OCI-LY7 (cell line): ENCODE measurements at places on chromosomes 11 and 22.

DNA sequence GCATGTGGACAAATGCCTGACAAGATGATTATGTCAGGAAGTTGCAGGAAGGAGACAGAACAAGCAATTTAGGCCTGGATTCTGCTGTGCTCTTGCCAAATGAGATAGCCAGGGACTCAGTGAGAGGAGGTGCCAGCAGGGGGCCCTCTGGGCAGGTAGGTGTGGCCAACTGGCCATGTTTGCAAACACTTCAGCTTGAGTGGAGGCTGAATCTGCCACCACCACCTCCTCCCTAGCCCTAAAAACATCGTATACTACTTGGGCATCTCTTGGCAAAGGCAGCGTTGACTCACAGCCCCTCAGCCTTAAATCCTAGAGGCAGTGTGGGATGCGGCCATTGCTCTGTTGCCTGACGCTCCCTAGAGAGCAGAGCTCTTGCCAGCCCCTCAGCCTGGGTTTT, 95.1 kb upstream of the PLET1 start:
- DNase-seq = no peak

DNA sequence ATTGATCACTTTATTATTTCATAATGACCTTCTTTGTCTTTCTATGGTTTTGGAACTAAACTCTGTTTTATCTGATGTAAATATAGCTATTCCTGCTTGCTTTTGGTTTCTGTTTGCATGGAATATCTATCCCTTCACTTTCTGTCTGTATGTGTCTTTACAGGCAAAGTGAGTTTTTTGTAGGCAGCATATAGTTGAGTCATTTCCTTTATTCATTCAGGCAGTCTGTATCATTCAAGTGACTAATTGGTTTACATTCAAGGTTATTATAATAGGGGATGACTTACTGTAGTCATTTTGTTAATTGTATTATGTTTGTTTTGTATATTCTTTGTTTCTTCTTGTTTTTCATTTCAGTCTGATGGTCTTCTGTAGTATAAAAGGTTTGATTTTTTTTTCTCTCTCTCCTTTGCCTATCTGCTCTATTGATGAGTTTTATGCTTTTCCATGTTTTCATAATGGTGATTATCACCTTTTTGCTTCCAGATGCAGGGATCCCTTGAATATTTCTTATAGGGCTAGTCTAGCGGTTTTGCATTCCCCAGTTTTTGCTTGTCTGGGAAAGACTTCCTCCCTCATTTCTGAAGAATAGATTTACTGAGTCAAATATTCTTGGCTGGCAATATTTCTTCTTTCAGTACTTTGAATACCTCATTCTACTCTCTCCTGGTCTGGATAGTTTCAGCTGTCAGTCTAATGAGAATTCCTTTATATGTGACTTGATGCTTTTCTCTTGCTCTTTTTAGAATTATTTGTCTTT, 50.4 kb downstream of the GDPD4 start:
- DNase-seq = no peak

DNA sequence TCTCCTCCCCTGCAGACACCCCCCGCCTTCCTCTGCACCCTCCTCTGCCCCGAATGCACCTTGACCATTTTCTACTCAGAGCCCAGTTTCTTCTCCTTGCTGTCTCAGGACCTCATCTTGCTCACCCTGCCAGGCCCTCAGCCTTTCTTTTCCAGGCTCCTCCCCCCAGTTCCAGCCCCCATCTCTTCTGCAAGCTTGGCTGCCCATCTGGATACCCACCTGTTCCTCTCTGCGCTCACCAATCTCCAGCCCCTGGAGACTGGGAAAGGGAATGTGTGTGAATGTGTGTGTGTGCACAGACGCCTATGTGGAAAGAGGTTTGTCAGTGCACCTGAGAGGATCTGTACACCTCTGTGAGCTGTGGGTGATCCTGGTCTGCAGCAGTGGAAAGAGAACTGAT, 36.4 kb downstream of the SLC22A12 start:
- DNase-seq = no peak

DNA sequence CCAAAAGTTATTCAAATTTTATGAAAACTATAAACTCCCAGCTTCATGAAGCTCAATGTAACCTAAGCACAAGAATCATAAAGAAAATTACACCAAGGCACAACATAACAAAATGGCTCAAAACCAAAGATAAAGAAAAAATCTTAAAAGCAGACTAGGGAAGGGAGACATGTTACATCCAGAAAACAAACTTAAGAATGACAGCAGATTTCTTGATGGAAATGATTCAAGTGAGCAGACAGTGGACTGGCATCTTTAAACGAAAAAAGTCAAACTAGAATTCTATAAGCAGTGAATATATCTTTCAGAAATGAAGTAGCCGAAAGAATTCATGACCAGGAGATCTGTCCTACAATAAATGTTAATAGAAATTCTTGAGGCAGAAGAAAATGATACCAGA, 75.6 kb downstream of the SHANK2 start:
- no peak for DNase-seq

- DNase-seq = no peak
Observed at GRCh38 chr22:45885941-45886395, 91.0 kb downstream of the WNT7B start.

DNA sequence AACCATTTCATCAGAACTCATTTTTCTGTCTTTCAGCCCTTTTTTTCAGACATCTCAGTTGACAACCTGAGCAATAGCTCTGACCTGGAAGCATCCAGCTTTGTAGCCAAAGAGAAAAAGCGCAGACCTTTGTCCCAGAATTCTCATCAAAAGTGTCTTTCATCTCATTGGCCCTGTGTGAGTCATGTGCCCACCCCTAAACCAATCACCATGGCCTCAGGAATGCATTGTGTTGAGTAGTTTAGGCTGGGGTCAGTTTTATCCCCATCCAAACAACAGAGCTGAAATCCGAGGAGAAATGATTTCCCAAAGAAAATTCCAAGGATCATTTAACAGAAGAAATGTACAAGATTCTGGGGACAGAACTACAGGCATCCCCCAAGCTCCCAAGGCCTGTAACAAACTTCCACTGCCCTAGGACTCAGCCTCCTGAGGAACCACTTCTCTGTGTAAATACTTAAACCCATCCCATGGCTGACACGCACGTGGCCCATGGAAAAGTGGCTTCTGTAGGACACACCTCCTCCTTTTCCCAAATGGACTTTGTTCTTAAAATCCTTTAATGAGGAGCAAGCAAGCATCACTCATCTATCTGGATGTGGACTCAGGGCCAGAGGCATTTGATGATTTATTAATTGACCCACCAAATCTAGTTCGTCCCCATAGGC, 429.0 kb downstream of the SOX6 start:
- DNase-seq = no peak

- DNase-seq = peak; percentile 75
Observed at GRCh38 chr11:3808861-3809623, 682 bp downstream of the PGAP2 start.

DNA sequence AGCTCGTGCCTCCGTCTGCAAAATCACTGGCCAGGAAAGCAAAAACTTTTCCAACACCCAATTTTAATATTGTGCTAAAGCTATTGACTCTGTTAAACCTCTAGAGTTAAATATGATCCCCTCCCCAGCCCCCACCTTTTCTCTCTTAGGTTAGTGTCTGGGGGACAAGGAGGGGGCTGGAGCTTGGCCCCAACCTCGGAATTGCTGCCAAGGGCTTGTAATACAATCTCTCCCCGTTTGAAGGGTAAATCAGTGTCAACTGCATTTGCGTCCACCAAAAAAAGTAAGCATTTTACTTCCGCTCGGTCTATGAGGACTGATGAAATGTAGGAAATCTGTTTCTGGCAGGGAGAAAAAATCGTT, at the start of gene GAS2:
Gene GAS2, plus strand, starts transcription at position 287 of the 363 bp plus-strand sequence. CDS start 8,259 bp downstream, outside the sequence.
- no peak for DNase-seq

DNA sequence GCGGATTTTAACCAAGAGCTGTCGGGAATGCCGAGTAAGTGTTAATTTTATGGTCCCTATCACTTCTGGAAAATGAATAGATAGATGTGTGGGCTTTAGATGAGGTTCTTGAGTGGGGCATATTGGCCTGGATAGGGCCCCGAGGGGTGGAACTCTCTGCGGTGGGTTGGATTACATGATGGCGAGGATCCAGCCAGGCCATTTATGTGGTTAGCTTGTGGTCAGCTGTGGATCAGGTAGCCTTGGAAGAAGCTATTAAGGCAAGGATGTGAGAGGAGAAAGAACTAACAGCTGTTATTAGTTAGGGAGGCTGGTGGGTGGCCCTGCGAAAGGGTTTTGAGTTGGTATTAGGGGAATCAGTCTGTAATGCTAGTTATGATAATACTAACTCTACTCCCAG, 268.4 kb downstream of the NELL1 start:
- no peak for DNase-seq

- DNase-seq = peak; percentile 73
Observed at GRCh38 chr11:120929664-120930154, 94.2 kb upstream of the TBCEL start.

DNA sequence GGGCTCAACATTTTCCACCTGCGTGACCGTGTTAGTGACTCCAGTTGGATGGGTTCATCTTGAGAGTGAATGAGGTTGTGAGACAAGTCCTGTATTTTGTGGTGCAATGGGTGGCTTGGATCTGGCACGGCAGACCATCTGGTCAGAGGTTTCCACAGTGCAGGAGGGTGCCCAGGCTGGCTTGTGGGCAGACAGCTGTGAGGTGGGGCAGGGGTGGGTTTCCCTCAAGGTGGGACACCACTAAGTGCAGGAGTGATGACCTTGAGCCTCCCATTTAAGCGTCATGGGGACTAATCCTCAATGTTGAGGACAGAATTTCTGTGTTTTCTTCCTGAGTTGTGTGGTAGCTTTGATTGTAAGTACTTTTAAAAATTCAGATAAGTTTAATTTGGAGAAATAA, 220.6 kb downstream of the TBC1D22A start:
- DNase-seq = no peak

- DNase-seq = no peak
Observed at GRCh38 chr11:108672113-108672512, 7.2 kb downstream of the DDX10 start.

DNA sequence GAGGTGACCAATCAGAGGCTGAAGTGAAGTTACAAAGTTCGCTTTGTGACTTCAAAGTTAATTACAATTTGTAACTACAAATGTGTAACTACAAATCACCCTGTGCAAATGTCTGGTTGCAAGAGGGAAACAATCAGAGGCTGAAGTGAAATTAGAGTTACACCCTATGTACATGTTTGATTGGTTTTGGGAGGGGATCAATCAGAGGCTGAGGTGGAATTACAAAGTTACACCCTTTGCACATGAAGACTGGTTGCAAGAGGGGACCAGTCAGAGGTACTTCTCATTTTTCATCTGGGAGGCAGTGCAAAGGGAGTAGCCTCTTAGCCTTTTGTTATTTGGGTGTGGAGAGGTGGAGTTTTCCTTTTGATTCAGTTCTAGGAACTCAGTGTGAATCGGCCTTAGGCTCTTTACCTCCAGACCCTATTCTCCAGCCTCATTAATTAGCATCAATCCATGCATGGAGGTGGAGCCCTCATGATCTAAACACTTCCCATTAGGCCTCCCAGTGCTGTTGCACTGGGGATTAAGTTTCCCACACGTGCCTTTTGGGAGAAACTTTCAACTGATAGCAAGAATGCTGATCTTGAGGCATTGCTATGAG, 291.3 kb upstream of the MTNR1B start:
- DNase-seq = no peak

DNA sequence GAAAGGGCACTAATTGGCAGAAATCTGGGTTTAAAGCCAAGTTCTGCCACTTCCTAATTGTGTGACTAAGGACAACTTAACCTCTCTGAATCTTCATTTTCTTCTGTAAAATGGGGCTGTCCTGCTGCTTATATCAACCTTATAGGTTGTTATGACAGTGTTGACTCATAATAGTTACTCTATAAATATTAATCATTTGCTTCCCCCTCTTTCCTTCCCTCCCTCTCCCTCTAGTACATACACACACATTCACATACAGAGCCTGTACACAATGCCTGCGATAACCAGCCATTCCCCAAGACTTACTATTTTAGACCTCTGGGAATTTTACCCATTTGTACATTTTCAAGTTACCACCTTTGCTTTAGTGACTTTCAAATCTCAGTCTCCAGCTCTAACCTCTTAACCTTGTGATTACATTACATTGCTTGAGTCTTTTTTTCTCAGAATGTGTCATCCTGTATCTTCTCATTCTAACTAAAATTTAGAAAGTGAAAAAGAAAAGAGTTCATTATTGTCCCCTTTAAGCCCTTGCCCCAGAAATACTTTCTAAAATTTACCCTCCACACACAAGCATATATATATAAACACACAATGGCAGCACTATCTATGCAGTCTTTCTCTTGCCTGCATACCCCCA, 31.9 kb downstream of the GDPD4 start:
- DNase-seq = no peak

DNA sequence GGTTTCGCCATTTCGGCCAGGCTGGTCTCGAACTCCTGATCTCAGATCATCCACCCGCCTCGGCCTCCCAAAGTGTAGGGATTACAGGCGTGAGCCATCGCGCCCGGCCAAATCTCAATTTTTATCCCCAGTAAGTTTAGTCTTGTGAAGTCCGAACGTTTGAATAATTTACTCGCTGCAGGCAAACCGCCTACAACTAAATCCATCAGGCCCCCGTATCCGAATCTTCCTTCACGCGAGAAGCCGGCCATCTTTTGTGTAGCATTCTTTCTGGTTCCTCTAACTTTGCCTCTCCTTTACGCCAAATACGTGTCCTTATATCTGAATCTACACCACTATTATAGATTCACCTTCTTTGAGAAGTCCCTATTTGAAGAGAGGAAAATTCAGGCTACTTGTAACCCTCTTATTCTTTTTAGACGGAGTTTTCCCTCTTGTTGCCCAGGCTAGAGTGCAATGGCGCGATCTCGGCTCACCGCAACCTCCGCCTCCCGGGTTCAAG, 581 bp upstream of the EIF3L start:
- DNase-seq = peak; percentile 38

GRCh38 chr22:30025221-30025620, 55.0 kb upstream of the HORMAD2 start:
- DNase-seq = no peak

GRCh38 chr22:41772645-41773044, 27.8 kb upstream of the CCDC134 start:
- DNase-seq = no peak

GRCh38 chr11:34585735-34586487, 35.0 kb upstream of the EHF start:
- DNase-seq = peak; percentile 33

GRCh38 chr22:44845191-44845590, 92.8 kb downstream of the ARHGAP8 start:
- no peak for DNase-seq

DNA sequence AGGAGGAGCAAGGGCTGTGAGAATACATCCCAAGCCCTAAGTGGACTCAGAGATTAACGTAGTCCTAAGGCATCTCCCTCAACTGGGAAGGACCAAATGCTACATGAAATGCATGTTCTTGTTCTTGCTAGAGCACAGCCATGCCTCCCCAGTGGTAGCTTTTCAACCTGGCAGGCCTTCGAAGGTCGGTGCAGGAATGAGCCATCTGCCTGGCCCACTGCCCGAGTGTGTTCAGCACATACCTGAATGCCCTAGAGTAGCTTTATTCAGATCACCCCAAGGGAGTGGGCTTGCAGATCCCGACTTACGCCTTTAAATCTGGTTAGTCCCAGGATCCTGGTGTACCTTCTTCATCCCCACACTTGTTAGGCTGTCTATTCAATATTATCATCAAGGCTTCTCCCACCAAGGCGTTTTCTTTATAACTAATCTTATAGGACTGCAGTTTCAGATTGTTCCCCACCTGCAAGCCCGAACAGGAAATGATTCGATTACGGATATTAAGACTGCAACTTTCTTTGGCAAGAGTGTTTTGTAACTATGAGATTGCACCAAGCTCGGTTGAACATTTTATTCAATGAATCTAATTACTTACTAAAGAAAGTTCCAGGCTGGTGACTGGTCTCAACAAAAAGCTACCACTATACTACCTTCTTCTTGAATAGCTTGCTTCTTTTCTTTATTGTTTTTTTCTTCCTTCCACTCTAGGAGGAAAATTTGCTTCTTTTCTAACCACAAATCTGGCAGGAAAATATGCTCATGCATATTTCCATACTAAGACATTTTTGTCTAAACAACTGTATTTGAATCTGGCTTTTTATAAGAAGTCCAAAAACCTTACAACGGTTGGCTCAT, 115.6 kb downstream of the SGSM3 start:
- DNase-seq = no peak
